ENCODE measurements at places on chromosomes 2 and 18.

DNA sequence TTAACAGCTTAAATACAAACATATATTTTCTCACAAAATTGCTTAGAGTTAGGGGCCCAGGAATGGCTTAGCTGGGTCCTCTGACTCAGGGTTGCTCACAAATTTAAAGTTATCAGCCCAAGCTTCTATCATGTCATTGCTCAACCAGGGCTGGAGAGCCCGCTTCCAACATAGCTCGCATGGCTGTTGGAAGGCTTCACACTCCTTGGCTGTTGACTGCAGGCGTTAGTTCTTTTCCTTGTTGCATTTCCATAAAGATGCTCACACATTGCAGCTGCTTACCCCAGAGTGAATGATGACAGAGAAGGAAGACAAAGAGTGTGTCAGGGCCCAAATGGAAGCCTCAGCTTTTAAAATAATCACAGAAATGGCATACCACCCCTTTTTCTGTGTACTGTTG lies 62.9 kb upstream of the TFPI start:
- DNase-seq, result no peak

- DNase-seq, result no peak
These were observed at the start of gene APCDD1 for GRCh38 chr18:10453806-10454680. TSS of gene APCDD1 (plus strand) at chr18:10454635. CDS start at chr18:10454982, 347 bp downstream.

- no peak for DNase-seq
These were observed 433.2 kb upstream of the MEX3C start for GRCh38 chr18:51630706-51631105.

DNA sequence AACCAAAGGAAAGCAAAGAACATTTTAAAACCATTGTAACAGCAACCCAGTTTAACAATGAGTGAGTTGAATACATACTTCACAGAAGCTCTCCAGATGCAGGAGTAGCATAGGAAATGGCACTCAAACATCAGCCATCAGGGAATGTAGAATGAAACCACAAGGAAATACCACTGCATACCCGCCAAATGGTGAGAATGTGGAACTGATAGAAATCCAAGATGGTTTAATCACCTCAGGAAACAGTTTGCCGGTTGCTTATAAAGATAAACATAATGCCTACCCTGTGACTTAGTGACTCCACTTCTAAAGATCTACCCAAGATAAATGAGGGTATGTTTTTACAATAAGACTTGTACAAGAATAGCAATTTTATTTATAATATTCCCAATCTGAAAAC lies 132.0 kb downstream of the GALNT1 start:
- DNase-seq, result no peak

- no peak for DNase-seq
These were observed 193.0 kb upstream of the RGPD4 start for GRCh38 chr2:107633580-107634147.

GRCh38 chr2:75465317-75465984 lies 95.3 kb downstream of the EVA1A start:
- DNase-seq, result no peak

GRCh38 chr2:216635701-216636550 lies 2.7 kb downstream of the IGFBP2 start:
- no peak for DNase-seq

- DNase-seq, result no peak
These were observed 3.7 kb upstream of the ODC1 start for GRCh38 chr2:10451819-10452218.

DNA sequence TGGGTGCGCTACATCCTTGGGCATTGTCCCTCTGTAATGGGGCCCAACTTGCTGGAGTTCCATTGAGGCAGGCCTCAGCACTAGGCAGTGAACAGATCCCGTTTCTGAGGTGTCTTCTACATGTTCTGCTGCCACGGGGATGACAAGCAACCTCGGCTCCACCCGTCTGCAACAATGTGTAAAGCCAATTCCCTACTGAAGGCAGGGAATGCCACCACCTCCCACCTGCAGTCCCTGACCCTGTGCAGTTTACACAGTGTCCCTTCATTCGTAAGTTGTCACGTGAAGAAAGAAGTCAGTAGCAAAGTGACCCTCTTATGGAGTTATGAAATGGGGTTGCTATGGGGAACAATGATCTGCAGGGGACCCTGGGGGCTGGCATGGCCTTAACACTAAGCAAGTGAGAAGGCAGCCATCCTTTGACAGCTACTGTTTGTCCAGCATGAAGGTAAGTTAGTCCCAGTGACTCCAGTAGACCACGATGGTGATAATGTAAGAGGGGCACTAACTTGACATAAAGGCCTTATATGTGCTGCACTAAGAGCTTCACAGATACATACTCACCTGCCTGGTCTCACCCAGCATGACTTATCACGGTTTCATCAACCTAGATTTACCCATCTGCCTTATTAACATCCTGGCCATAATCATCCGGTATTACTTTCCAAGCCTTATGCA lies 130.6 kb upstream of the ZSWIM2 start:
- no peak for DNase-seq

- no peak for DNase-seq
These were observed 98.7 kb downstream of the MAPK4 start for GRCh38 chr18:50658601-50659000.

GRCh38 chr18:45321520-45321919 lies 293.8 kb upstream of the SLC14A2 start:
- DNase-seq, result no peak

- DNase-seq, result no peak
These were observed 80.4 kb downstream of the MYO3B start for GRCh38 chr2:170258382-170258781.

DNA sequence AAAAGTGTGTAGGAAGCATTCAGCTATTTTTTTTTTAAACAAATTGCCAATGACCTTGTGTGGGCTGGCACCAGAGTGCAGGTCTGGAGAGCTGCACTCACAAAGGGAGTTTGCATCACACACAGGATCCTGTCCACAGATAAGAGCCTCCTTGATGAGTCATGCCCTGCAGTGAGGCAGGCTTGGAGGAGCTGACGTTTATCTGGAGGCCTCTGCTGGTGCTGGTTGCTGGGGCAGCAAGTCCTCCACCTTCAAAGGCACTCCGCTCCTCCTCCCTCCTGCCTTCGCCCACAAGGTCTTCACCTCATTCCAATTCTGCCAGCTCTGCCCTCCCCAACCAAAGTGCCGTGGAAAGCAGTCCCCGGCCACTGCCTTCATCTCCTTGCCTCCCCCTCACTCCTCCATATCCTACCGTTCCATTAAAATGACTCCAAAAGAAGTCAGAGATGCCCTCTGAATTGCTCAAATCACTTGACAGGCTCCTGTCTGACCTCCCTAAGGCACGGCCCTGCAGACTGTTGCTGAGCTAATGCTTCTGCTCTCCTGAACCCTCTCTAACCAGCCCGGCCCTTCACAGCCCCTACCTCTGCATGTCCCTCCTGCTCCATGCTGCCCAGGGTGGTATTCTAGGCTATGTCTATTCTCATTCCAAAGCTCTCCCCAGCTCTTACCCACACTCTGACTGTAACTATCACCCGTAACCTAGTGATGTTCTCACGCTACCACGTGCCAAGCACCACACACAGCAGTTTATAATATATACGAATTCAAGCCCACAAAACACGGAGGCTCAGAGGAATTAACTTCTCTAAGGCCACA lies 30.9 kb downstream of the LONRF2 start:
- DNase-seq, result peak; percentile 38

GRCh38 chr2:240301256-240301795 lies 134.1 kb upstream of the GPC1 start:
- DNase-seq, result no peak

DNA sequence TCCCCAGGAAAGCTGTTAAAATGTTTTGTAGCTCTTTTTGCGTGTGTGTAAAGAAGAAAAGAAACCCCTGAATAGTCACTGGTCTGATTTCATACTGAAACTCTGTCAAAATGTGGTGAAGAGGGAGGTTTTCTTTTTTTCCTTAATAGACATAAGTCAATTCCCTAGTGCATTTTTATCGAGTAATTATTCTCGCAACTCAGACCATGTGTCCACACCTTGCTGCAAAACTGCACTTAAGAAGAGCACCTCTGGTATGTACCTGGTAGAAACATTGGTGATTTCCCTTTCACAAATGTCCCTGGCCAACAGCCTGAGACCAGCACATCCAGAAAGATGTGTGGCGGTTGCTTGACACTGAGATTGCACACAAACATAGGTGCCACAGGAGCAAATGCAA lies 159.9 kb downstream of the ZNF521 start:
- DNase-seq, result no peak

DNA sequence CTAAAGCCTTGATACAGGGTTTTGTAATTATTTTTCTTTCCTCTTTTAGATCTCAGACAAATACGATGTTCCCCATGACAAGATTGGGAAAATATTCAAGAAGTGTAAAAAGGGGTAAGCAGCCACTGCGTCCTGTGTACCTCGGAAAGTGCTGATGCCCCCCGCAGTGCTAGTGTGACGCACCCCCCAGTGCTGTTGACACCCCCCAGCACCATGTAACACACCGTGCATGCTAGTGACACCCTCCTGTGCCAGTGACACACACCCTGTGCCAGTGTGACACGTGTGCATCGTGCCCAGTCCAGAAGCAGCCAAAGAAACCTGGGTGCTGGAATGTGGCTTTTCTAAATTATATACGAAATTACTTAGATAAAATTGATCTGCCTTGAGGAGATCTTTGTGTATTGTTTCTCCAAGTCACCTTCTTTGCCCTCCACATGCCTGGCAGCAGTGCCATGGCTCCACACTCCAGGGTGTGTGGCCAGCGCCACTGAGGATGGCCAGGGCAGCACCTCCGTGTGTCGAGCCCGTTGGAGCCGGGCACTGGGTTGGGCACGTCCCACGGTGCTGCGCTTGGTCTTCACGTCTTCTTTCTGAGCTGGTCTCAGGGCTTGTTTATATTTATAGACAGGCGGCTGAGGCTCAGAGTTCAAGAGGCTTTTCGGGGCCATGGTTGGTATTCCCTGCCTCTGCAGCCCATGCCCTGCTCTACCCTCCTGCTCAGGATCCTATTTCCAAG lies 44.3 kb upstream of the KLF11 start:
- no peak for DNase-seq

GRCh38 chr18:3138274-3138975 lies 81.3 kb downstream of the MYOM1 start:
- DNase-seq, result no peak

- no peak for DNase-seq
These were observed 154.6 kb upstream of the MGAT5 start for GRCh38 chr2:134099273-134099672.

- no peak for DNase-seq
These were observed 365.4 kb upstream of the MEX3C start for GRCh38 chr18:51562866-51563265.

GRCh38 chr2:107545851-107546250 lies 280.8 kb upstream of the RGPD4 start:
- no peak for DNase-seq

DNA sequence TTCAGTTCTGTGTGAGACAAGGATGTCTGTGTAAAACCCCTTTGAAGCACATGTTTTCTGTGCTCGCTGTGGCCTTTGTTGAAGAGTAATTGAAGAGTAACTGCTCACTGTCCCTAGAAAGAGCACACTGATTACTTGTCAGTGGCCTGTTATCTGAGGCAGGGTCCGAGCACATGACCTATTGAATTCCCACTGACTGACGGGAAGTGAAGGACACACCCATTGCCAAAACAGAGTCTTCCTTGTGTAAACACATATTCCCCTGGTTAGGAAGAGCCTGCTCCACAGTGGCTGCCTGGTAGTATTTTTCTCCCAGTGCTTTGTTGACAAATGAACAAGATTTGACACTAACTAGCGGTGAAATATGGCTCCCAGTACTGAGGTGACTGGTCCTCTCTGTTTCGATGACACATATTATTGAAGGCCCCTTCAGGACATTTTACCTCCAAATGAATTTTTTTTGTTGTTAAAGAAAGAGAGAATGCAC lies 148.5 kb upstream of the GYPC start:
- no peak for DNase-seq

- no peak for DNase-seq
These were observed 91.4 kb downstream of the RTN4 start for GRCh38 chr2:54958717-54959371.

DNA sequence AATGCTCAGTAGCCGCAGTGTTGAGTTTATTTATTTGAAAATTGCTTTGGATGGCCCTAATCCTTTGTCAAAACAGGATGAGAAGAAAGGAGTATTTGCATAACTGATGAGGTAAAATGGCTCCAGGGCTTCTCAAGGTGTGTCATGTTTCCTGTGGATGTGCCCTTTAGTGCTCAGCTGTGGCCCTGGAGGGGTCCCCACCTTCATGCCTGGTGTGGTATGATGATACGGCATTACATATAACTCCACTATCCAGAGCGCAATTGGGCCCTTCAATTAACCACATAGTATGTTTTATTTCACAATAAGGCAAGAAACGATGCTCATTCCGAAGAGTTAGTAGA lies 39.8 kb upstream of the TMEM178A start:
- DNase-seq, result no peak

Data from activated CD4-positive, alpha-beta T cell treated with anti-CD3 and anti-CD28 coated beads for 4 hours (primary cell).